Nasal cavity respiratory epithelium epithelial cell of viscerocranial mucosa (primary cell): ENCODE measurements at places on chromosomes 13 and 19. TPM values are rescaled to one million over a fixed set of nuclear protein-coding genes. Genes with fewer than 3 reads are reported as not detected.

The SIGLEC10 gene
- total RNA-seq = not detected in 2 replicates

The KHSRP gene
- 103 and 255 TPM in 2 replicates for total RNA-seq

The PSG4 gene
- 6.7 TPM in 1 of 2 replicates, not detected in the other for total RNA-seq

The ZSCAN1 gene
- total RNA-seq = not detected in 2 replicates

The ADAMTSL5 gene
- total RNA-seq = 3.1 and 8.6 TPM in 2 replicates

The TMPRSS9 gene
- total RNA-seq = not detected in 2 replicates

The F10 gene
- total RNA-seq = not detected in 2 replicates

The TTYH1 gene
- total RNA-seq = not detected in 2 replicates

The TPTE2 gene
- not detected in 2 replicates for total RNA-seq

The TNFSF13B gene
- total RNA-seq = 0.34 and 2.6 TPM in 2 replicates

The CYP2F1 gene
- total RNA-seq = not detected in 2 replicates

The WDFY2 gene
- 9.9 and 23.1 TPM in 2 replicates for total RNA-seq

The CCNE1 gene
- 8.2 and 10.1 TPM in 2 replicates for total RNA-seq

The WDR87 gene
- total RNA-seq = not detected in 2 replicates

The IGFLR1 gene
- under 0.01 and 0.43 TPM in 2 replicates for total RNA-seq

The MBD3L2 gene
- total RNA-seq = not detected in 2 replicates

The ADGRL1 gene
- total RNA-seq = 3.8 and 13.0 TPM in 2 replicates

The NBEA gene
- total RNA-seq = under 0.01 and 3.7 TPM in 2 replicates

The ZNF493 gene
- total RNA-seq = 12.6 and 34.8 TPM in 2 replicates

The CD70 gene
- total RNA-seq = not detected in 2 replicates
